ENCODE measurements at places on chromosomes 3 and 15.
A peak's percentile ranks its signal among the peaks of the same experiment; 100 is the strongest.

DNA sequence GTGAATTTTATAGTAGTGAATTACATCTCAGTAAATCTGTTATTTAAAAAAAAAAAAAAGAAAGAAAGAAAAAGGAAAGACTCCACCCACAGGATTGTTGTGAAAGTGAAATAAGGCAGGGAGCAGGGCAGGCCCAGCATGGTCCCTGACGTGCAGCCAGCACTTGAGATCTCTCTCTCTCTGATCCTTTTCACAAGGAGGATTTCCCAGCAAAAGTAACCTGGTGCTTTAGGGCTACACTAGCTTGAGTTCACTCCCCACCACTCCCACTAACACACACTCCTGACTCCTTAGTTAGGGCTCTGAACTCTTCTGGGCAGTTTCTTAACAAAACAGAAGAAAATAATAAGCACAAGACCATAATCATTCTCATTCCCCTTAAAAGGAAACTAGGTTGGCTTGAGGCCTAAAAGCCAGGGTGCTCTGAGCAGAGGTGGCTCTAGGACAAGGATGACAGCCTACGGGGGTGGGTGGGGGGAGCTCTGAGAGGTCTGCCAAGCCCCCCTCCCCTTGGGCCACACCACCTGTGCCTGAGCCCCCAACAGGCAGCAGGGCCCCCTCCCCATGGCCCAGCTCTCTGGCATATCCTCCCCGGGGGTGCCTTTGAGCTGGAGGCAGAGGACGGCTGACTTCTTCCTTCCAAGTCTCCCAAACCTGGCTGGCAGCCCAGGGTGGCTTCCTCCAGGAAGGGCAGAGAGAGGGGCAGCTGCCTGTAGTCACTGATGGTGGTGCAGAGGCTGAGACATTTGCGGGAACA lies 856 bp downstream of the TMEM40 start:
- DNase-seq: peak; percentile 83

DNA sequence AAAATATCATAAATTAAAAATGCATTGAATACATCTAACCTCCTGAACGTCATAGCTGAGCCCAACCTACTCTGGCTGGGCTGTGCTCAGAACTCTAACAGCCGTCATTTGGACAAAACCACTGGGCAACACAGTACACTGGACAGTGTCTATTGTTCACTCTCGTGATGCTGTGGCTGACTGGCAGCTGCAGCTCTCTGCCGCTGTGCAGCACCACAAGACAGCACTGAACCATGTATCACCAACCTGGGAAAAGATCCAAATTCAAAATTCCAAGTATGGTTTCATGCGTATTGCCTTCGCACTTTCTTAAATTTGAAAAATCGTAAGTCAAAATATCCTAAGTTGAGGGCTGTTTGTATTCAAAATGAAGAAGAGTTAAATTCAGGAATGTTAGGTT lies 145.1 kb upstream of the CNTN4 start:
- no peak for DNase-seq

DNA sequence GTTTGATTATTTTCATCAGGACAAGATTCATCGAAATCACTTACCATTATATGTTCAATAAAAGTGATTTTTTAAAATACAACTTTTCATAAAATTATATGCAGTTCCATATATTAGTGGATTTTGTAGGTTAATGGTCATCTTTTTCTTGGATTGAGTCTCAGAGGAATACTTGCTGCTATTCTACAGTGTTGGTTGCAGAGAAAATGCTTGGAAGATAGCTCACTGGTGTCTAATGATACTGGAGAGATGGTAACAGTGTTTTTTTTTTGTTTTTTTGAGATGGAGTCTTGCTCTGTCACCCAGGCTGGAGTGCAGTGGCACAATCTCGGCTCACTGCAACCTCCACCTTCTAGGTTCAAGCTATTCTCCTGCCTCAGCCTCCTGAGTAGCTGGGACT lies 143.3 kb downstream of the TCF12 start:
- no peak for DNase-seq

GRCh38 chr3:194082743-194083636 lies 53.0 kb upstream of the HES1 start:
- no peak for DNase-seq

DNA sequence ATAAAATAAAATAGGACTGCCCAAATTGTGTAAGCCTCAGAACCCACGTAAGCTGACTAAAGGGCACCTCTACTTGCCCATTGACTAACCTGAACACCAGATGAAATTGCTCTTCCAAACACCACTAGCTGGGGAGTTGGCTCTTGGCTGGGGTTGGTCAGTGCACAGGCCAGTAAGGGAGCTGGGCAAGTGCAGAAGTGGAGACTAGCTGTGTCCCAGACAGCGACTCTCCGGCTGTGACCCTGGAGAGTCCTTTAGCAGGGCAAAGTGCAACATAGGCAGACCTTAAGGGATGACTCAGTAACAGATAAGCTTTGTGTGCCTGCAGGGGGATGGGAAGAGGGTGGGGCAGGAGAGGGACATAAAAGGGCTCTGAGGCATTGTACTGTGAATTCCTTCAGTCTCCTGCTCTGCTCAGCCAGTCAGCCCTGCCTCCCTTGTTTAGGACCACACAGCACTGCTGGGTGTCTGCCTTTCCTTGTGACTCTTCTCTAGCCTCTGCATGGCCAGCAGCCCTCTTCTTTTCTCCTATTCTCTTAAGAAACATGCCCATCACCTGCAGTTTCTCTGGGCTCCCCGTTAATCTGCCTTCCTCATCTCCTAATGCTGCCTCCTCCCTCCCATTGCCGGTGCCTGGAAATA lies 13.2 kb downstream of the NR1I2 start:
- no peak for DNase-seq

GRCh38 chr3:159887911-159888310 lies 100.7 kb upstream of the IL12A start:
- no peak for DNase-seq

GRCh38 chr15:78830514-78831228 lies 19.4 kb upstream of the ADAMTS7 start:
- DNase-seq: no peak

DNA sequence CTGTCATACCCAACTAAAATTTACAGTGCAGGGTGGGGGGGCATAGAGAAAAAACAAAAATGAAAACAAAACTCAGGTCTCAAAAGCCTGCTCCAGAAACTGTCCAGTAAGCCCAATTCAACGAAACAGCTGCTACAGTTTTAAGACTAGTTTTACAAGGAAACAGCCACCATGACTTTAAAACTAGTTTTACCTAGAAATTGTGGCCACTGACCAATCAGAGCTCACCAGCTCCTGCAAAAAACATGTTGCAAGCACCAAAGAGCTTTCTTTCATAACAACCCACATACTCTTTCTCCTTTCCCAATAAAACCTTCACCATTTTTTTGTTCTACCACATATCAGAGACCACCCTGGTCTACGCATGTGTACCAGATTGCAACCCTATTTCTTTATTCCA lies 7.3 kb upstream of the CFAP91 start:
- no peak for DNase-seq

DNA sequence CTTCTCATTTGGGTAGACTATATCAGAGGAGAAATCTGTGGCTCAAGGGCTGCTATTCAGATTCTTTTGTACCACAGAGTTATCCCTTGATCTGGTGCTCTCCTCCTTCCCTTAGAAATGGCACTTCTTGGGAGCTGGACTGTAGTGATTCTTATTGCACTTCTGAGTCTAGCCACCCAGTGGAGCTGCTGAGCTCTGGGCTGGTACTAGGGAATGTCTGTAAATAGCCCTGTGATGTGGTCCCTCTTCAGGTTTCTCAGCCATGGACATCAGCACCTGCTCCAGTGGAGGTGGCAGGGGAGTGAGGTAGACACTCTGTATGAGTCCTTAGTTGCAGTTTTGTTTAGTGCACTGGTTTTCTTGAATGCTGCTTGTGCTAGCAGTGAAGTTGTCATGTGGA lies 1292.6 kb downstream of the SI start:
- DNase-seq: no peak

DNA sequence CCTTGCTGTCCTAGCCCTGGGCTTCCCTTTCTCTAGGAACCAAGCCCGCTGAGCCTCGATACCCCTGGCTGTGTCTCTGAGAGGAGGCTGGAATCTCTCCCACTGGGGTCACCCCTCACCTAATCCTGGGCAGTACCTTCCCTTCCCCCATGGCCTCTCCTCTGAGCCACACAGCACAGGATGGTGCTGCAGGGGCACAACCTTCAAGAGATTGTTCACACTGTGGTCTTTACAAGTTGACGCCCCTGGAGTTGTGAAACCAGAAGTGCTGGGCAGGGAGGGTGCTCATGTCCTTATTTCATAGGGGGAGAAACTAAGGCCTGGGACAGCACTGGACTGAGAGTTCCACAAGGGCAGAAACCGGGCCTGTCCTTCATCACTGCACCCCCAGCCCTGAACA lies 70.9 kb upstream of the TMEM115 start:
- DNase-seq: no peak

DNA sequence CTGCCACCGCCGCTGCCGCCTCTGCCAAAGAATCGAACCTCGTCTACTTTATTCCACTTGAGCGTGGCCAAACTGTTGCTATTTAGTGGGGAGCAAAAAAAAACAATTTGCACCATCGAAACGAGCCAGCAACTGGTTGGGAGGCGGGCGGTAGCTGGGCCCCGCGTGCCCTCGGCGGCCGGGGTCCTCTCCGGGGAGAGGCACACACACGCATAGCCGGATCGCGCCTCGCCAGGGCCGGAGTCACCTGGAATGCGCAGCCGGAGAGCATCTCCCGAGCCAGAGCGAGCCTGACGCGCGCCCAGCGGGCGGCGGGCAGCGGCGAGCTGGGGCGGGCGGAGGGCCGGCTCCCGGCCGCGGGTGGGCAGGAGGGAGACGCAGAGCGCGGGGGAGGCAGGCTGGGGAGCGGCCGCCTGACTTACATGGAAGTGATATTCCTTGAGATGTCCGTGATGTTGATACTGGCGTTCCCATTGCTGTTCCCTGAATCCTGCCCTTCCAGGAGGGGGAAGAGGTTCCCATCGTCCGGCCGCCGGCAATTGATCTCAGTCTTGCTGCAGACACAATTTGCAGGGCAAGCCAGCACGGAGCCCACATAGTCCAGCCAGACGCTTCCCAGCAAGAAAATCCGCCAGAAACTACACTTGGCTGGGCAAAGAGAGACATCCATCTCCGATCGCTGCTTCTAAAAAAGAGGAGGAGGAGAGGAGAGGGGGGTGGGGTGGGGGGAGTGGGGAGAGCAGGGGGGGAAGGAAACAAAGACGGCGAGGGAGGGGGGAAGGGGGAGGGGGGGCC lies 858 bp downstream of the NTRK3 start:
- peak; percentile 81 for DNase-seq

GRCh38 chr15:83733691-83734090 lies 79.8 kb downstream of the ADAMTSL3 start:
- no peak for DNase-seq

GRCh38 chr15:31555022-31555421 lies 228.4 kb downstream of the KLF13 start:
- DNase-seq: no peak

DNA sequence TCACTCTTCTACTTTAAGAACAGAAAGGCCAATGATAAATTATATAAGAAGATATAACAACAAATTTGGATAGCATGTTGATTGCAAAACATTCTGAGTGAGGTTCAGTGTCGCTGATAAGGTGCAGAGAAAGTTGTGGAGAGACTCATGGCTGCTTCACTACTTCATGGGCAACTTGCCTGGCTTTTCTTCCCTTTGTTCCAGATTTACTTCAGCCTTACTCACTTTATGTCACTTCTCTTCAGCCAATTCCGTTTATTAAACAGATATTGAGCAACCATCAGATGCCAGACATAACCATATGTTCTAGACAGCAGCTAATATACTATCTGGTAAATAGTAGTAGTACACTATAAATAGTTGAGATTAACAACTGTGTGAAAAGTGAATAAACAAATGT lies 150.0 kb upstream of the CHL1 start:
- DNase-seq: no peak

DNA sequence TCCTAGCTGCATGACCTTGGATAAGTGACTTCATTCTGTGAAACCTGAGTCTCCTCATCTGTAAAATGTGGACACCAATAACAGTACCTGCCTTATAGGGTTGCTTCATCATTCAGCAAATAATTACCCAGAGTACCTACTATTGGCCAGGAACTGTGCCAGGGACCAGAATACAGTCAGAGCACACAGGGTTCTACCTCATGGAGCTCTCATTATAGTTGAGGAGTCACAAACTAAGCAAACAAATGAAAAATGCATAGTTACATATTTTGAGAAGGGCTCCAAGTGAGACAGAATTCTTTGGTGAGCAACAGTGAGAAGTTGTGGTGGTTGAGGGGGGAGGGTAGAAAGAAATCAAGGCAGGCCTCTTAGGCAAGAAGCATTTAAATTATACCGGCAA lies 308.6 kb upstream of the WNT5A start:
- DNase-seq: peak; percentile 50

DNA sequence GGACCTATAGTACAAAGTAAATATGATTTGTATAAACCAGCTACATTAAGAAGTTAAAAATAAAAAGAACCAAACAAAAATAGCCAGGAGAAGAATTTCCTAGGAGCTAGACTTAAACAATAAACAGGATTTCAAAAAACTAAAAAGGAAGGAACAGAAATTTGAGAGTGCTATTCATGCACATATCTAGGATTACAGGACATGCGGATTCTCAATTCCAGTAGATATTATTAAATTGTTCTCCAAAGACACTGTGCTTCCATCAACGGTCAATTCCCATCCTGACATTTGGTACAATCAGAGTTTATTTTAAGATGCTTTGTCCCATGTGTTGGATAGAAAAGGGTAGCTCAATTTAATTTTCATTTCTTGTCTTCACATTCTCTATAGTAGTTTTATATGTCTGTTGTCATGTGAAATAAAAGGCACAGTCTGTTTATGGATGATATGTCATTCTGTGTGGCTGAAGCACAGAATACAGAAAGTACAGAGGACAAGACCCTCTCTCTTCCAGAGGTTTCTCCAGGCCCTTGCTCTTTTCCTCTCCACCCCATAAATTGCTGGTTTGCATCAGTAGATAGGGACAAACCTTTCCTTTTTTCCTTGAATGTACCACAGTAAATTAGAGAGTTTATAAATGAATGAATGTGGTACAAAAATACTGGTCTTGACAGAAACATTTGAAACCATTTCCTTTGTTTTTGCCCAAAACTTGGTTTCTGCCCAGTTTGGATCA lies 3.5 kb downstream of the PLOD2 start:
- no peak for DNase-seq

DNA sequence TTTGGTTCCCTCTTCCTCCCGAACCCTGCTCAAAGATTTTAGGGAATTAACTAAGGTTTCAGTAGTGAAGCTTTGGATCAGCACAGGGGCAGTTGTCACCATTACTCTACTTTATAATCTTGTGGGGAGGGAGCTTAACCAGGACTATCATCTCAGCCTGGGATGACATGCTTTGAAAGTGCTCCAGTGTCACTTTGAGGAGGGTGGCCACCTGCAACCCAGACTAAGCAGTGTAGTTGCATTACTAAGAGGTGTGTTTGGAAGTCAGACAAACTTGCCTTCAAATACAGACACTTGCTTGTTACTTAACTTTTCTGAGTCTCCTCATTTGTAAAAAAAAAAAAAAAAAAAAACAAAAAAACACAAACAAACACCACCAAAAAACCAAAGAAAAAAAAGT lies 340.3 kb upstream of the TBL1XR1 start:
- no peak for DNase-seq

- no peak for DNase-seq
Observed at GRCh38 chr3:98730886-98731537, 32.1 kb upstream of the ST3GAL6 start.

- DNase-seq: peak; percentile 81
Observed at GRCh38 chr15:43187544-43188155, 2.4 kb downstream of the CCNDBP1 start.

- DNase-seq: peak; percentile 82
Observed at GRCh38 chr3:102733791-102734563, 299.2 kb downstream of the ZPLD1 start.
